HS-27A (cell line): ENCODE measurements at places on chromosomes 7 and 10.
A peak's percentile ranks its signal among the peaks of the same experiment; 100 is the strongest.

DNA sequence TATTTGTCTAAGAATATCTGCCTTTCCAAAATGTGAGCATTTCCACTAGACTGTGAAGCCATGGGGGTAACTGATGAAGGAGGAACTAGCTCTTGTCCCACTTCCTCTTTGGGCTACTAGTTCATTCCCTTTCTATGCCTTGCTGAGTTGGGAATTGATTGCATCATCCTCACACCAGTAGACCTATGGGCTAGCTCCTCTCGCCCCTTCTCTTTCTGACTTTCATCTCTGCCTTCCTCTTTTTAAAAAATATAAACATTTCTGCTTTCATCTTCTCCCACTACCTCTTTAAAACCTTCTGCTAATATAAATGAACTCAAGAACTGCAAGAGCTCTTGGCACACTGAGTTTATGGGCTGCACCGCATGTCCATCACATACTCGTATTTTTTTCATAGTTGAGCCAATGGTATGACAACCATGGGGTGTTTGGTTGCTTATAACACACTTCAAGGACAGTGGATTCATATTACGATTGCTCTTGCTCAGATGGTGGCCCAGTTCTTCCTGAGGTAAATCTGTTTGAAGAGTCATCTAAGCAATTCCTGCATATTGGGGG is 182.0 kb downstream of the REEP3 start:
- DNase-seq, result no peak

- DNase-seq, result no peak
Measured at GRCh38 chr7:120114626-120115025, 158.3 kb upstream of the KCND2 start.

DNA sequence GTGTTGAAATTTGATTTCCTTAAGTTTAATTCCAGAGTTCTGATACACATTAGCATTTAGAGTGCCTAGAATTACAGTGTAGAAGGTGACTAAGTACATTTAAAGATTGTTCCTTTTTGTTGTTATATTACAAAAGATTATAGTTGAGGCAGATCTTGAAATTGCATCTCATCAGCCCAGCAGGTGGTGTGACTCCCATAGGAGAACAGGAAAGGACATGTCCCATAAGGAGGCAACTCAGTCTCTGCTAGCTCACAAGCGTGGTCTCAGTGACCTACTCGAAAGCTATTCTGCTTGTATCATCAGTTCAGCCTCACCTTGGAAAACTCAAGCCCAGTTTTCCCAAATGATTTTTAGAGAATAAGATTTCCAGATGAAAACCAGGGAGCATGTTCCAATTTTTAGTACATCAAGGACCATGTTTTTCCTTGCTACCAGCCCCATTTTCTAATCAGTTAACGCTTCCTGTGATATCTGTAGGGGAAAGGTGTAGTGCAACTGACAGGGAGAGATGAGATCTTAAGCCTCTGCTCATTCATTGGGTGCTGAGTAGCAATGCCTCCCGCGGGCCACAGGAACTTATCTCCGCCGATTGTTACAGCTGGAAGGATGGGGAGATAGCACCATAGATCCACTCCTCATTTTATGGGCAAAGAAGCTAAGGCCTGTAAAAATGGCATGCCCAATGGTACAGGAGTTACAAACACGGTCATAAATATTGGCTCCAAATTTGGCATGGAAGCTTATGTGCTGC is 1.1 kb upstream of the GNAI1 start:
- DNase-seq, result no peak

GRCh38 chr10:114953047-114953446 is 15.1 kb downstream of the TRUB1 start:
- no peak for DNase-seq

DNA sequence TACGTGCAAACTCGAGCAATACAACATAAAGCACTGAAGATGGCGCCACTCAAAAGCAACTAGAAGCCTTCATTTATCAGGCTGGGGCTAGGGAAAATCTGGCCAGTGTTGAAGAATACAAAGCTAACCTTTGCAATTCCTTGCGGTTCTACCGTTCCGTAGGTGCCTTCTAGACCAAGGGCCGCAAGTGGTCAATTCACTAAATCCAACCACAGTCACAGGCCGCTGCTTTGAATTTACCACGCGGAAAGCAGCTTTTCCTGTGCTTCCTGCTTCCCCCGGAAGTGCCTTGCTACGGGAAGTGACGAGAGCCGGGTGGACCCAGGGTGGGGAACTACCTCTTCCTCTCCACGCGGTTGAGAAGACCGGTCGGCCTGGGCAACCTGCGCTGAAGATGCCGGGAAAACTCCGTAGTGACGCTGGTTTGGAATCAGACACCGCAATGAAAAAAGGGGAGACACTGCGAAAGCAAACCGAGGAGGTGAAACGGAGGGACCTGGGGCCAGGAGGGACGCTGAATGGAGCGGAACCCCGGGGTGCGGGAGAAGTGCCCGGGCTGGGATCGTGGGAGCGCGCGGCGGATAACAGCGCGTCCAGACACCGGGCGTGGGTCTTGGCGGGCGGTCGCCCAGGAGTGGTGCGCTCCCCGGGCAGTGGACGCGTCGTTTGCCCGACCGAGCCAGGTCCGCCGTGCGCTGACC is at the start of gene DDX21:
Gene DDX21, plus strand, starts transcription at position 339 of the 701 bp plus-strand sequence. Its CDS starts 56 bp downstream, at position 395.
- DNase-seq, result peak; percentile 57

DNA sequence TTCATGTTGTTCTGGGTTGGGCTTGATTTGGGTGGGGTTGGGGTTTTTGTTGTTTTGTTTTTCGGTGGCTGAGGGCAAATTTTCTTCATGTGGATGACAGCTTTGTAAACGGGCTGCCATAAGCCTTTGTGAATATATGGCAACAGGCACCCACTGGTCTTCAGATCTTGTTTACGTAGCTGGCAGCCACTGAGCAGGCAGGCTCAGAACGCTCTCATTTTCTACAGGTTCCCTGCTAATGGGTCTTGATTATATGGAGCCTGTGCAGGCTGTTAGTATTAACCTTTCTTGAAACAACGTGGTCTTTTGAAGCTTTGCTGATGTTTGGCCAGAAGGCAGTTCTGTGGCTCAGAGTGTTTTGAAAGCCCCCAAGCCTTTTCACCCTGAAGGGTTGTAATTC is 199.7 kb downstream of the TNS3 start:
- DNase-seq, result no peak

- peak; percentile 17 for DNase-seq
Measured at GRCh38 chr7:22137026-22137425, 191.3 kb upstream of the CDCA7L start.

DNA sequence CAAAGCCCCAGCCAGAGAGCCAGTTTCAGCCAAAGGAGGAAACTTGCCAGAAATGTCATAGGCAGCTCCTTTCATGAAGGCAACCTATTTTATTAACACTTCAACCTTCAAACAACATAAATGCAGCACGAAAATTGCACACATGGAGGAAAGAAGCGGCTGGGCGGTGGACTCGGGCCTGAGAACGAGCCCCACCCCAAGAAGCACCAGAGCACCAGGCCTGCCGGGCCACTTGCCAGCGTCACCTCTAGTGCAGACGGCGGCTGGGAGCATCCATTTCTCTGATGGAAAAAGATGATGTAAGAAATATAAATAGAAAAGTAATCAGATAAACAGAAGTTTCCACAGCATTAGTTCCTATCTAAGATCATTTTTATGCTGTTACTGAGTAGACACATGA is 100.0 kb downstream of the TCERG1L start:
- no peak for DNase-seq

- no peak for DNase-seq
Measured at GRCh38 chr7:86094166-86094669, 549.5 kb upstream of the GRM3 start.

DNA sequence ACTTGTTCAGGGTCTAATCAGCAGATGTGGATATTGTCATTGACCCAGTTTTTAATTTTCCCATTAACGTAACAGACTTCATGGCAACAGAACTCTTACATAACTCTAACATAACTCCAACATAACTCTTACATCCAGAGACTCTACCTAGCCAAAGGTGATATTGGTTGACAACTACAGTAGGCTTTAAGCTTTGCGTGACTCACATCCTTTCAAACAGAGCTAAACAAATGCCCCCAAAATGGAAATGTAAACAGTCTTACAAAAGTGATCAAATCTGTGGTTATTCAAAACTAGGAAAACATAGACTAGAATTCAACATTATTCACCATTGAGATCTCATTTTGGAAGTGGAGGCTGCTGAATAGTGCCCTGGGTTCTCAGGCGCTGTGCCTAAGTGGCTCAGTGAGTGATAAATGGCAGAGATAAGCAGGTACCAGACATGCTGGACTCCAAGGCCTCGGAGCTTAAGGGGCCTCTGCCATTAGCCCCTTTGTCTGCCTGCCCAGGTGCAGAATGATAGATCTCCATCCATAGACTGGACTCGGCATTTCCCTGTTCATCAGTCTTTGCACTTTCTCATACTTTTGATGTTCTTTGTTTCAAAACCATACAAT is 34.3 kb upstream of the BTBD16 start:
- DNase-seq, result no peak

DNA sequence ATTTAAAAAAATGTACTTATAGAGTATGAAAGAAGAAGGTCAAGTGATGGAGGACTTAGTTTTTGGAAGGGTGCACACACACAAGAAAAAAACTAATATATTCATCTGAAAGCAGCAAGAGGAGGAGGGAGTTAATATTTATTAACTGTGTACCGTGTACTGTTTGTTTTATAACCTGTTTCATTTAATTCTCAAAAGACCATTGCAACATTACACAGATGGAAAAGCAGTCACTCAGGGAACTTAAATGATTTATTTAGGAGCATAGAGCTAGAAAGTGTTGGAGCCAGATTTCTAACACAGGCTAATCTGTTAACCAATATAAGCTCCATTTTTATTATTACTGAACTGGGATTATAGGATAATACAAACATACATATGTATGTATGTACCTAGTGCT is 36.7 kb downstream of the GLCCI1 start:
- DNase-seq, result no peak

- DNase-seq, result no peak
Measured at GRCh38 chr7:52616552-52616951, 418.9 kb upstream of the POM121L12 start.

DNA sequence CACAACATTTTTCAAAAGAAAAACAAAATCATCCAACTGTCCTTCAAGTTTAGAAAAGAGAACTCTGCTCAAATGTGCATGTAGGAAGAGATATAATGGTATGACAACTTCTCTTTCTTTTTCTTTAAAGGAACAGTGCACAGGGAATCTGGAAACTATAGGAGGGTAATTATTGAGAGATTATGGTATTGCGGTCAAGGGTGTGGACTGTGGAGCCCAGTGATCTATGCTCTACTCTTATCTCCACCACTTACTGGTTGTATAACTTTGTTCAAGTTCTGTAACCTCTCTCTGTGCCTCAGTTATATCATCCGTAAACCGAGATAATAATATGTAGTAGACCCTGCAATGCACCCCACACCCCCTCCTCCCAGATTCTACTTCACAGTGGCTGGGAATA is 69.8 kb upstream of the PCGF5 start:
- DNase-seq, result no peak

DNA sequence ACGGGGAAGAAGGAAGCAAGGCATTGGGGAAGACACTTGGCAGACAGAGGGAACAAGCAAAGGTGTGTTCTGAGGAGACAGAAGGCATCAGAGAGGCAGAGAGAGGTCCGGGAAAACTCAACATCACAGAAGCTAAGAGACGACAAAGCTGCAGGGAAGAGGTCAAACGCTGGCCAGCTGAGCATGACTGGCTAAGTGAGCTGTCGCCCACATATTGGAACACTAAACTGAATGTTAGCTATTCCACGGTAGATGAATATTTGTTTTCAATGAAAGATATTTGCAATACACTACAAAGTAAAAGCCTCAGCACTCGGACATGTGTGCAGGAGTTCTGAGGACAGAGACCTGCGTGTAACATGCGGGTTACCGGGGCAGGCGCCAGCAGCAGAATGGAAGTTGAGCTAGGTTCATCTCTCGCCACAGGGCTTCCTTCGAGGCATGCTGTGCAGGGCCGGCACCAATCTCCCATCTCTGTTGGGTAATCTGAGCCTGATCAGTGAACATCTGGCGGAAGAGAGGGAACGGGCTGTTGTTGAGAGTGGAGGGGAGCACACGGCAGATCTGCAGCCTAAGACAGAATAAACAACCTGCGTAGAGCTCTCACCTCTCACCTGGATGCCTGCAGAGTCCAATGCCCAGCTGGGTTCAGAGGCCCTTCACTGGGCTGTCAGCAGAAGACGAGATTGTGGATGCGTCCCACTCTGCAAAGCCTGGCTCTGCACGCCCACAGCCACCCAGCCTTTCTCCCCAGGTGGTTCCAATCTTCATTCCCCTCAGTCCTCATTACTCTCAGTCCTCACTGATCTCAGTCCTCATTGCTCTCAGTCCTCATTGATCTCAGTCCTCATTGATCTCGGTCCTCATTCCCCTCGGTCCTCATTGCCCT is 35.9 kb downstream of the INSIG1 start:
- no peak for DNase-seq

GRCh38 chr7:157433628-157434027 is 96.8 kb downstream of the DNAJB6 start:
- no peak for DNase-seq
